NCI-H2029 (cell line): ENCODE measurements at places on chromosomes 6 and 20.
A peak's percentile ranks its signal among the peaks of the same experiment; 100 is the strongest.

- DNase-seq = no peak
These were observed 3.8 kb upstream of the CPXM1 start for GRCh38 chr20:2804041-2804828.

DNA sequence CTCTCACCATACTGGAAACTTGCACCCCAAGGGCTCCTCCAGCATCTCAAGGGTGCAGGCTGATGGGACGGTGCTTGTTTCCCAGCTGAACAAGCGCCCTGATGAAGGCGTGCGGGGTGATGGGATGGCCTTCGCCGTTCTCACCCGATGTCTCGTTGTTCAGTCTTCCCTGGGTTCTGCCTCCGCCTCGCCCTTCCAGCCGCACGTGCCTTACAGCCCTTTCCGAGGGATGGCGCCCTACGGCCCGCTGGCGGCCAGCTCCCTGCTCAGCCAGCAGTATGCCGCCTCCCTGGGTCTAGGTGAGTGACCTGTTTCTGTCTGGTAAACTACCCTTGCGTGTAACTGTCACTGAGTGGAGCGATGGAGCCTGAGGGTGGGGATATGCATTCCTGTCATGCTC, 3.9 kb downstream of the LSM14B start:
- DNase-seq = no peak

DNA sequence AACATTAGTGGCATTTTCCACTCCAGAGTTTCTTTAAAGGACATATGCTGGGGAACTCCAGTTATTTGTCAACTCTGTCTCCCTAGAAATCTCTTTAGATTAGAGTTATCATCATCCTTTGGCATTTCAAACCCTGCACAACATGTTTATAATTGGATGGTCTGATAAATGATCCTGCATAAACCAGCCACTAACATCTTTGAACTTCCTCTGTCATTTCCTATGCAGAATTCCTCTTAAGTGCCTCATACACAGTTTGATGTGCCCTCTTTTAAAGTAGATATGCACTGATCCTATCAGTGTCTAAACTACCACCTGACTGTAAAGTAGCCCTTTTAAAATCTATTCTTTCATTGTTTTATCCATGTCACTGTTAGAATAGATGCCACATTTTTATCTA, 306.3 kb upstream of the IRAK1BP1 start:
- DNase-seq = no peak

- peak; percentile 22 for DNase-seq
These were observed 118.9 kb upstream of the CEP85L start for GRCh38 chr6:118770112-118770788.

- no peak for DNase-seq
These were observed 81.7 kb downstream of the THBS2 start for GRCh38 chr6:169171951-169172350.

GRCh38 chr20:63367446-63368055, 6.4 kb upstream of the CHRNA4 start:
- no peak for DNase-seq

- no peak for DNase-seq
These were observed 34.7 kb downstream of the TFEB start for GRCh38 chr6:41700463-41701347.
